ENCODE measurements at places on chromosomes 6 and 20. TPM values are rescaled to one million over a fixed set of nuclear protein-coding genes. Genes with fewer than 3 reads are reported as not detected.

The TENT5A gene
- total RNA-seq = 0.41 TPM

The RAB32 gene
- total RNA-seq = 0.47 TPM

GRCh38 chr20:63745424-63745805, 5.8 kb downstream of the SLC2A4RG start:
- no peak for DNase-seq

DNA sequence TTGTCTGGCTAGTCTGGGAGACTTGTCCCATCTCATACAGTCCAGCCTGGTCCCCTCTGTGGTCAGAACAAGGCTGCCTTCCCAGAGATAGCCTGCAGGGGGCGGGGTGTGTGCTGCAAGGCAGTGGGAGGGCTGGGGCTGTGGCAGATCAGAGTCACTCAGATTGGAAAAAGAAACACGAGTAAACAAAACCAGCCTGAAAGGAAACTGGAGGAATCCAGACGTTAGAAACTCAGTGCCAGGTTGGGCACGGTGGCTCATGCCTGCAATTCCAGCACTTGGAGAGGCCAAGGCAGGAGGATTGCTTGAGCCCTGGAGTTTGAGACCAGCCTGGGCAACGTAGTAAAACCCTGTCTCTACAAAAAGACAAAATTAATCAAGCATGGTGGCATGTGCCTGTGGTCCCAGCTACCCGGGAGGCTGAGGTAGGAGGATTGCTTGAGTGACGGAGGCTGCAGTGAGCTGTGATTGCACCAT, 20.2 kb downstream of the LEMD2 start:
- DNase-seq = peak; percentile 83
